ENCODE measurements at places on chromosomes 12 and 14. TPM values are rescaled to one million over a fixed set of nuclear protein-coding genes. Genes with fewer than 3 reads are reported as not detected.

GRCh38 chr14:71060274-71060673 lies 153.0 kb downstream of the PCNX1 start:
- no peaks in the 10 kb centered on the region for H3K36me3 ChIP-seq
- H3K27me3 ChIP-seq = no peaks in the 10 kb centered on the region
- H3K4me1 ChIP-seq = no peaks in the 10 kb centered on the region
- no peak overlapping the region for H3K27ac ChIP-seq
- H3K4me3 ChIP-seq = no peak overlapping the region

GRCh38 chr12:56150563-56150962 lies 1.8 kb upstream of the MYL6B start:
- no peaks in the 10 kb centered on the region for H3K27me3 ChIP-seq
- H3K36me3 ChIP-seq = no peaks in the 10 kb centered on the region
- no peak overlapping the region for H3K4me3 ChIP-seq

DNA sequence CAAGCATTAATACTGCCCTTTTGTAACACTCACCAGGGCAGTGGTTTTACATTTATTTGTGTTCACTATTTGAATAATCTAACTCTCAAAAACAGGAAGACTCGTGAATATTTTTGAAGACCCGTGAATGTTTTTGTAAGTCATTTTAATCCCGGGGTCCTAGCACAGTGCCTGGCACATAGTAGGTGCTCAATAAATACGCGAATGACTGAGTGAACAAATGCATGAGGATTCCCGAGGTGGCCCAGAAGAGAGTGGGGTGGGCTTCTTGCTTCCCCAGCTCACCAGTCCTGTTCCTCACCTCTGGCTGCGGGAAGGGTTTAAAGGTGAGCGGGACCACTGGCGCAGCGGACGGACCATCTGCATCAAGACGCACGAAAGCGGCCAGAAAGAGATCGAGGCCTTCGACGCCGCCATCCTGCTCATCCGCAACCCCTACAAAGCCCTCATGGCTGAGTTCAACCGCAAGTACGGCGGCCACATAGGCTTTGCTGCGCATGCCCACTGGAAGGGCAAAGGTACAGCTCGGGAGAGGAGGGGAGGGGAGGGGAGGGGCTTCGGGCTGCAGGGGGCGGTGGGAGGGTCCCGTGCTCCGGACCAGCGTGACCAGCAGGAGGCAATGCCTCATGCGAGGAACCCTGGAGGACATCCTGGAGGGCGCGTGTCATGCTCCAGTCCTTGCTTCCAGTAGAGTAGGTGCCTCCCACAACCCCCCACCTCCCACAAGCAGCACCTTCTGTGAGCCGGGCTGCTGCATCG lies 98.9 kb downstream of the CMKLR1 start:
- H3K27ac ChIP-seq = no peak overlapping the region
- no peaks in the 10 kb centered on the region for H3K36me3 ChIP-seq
- no peaks in the 10 kb centered on the region for H3K4me1 ChIP-seq
- H3K27me3 ChIP-seq = no peaks in the 10 kb centered on the region
- H3K4me3 ChIP-seq = no peak overlapping the region

DNA sequence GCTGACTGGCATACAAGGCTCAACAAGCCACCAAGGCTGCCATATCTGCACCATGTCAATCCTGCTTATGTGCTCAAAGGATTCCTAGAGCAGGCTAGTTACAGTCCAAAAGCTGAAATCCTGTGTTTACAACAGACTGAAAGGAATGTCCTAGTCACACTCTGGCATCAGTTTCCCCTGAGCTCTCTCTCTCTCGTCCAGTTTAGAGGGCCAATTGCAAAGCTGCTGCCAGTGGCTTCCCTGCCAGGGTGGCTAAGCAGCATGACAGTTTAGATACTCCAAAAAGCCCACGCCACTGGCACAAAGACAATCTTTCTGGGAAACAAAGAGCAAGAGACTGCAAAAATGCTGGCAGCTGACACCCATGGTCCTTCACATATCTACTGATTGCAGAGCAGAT lies 392.1 kb downstream of the RPS29 start:
- H3K4me1 ChIP-seq = no peaks in the 10 kb centered on the region
- no peak overlapping the region for H3K27ac ChIP-seq
- no peaks in the 10 kb centered on the region for H3K36me3 ChIP-seq
- H3K4me3 ChIP-seq = no peak overlapping the region
- no peak for DNase-seq

GRCh38 chr12:18165889-18166288 lies 75.9 kb upstream of the RERGL start:
- H3K27me3 ChIP-seq = no peaks in the 10 kb centered on the region
- H3K27ac ChIP-seq = no peak overlapping the region

DNA sequence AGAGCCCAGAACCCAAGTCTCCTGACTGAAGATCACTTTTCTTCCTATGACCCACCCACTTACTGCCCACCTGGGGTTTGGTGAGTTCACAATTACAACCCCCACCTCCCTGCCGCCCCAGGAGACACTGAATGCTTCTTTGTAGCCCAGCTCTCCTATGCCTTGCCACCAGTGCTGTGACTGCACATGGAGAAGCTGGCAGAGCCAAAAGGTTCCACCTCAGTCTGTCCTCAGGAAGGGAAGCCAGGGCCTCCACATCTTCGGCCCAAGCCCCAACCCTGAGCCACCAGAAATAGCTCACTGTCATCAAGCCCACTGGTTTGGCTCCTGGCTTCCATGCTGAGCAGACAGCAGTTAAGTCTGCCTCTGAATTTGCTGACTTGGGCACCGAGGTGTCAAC lies 25.6 kb downstream of the OTUB2 start:
- no peaks in the 10 kb centered on the region for H3K27me3 ChIP-seq
- H3K4me1 ChIP-seq = no peaks in the 10 kb centered on the region
- peak overlapping the region; percentile 10 for H3K27ac ChIP-seq
- H3K4me3 ChIP-seq = no peak overlapping the region
- peak; percentile 11 for DNase-seq

- H3K27ac ChIP-seq = no peak overlapping the region
- H3K4me3 ChIP-seq = no peak overlapping the region
- H3K4me1 ChIP-seq = peaks cover 9% of the 10 kb centered on the region
- no peaks in the 10 kb centered on the region for H3K27me3 ChIP-seq
- DNase-seq = no peak
Measured at GRCh38 chr14:85581691-85582090, 51.7 kb downstream of the FLRT2 start.

DNA sequence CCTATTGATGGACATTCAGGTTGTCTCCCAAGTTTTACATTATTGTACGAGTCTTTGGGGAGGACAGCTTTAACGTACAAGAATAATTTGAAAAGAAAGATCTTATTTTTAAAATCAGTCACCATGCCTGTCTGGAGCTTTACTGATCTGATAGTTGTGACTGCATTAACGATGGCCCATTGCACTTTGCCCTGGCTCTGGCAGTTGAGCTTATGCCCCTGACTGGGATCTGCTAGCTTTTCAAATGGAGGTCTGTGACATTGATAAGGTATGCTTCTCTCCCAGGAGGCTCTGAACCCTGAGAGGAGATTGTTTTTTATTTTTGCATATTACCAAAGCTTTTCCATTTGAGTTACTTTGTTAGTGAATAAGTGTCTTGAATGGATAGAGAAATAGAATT lies 17.9 kb upstream of the RAB3IP start:
- no peaks in the 10 kb centered on the region for H3K27me3 ChIP-seq
- no peak overlapping the region for H3K4me3 ChIP-seq
- H3K36me3 ChIP-seq = no peaks in the 10 kb centered on the region
- H3K4me1 ChIP-seq = no peaks in the 10 kb centered on the region
- H3K27ac ChIP-seq = no peak overlapping the region

- DNase-seq = no peak
- H3K27ac ChIP-seq = peak overlapping the region; percentile 57
- no peaks in the 10 kb centered on the region for H3K27me3 ChIP-seq
- H3K4me3 ChIP-seq = peak overlapping the region; percentile 79
- peaks cover 21% of the 10 kb centered on the region for H3K4me1 ChIP-seq
- H3K36me3 ChIP-seq = no peaks in the 10 kb centered on the region
Measured at GRCh38 chr12:53219956-53220693, 11.9 kb downstream of the RARG start.

DNA sequence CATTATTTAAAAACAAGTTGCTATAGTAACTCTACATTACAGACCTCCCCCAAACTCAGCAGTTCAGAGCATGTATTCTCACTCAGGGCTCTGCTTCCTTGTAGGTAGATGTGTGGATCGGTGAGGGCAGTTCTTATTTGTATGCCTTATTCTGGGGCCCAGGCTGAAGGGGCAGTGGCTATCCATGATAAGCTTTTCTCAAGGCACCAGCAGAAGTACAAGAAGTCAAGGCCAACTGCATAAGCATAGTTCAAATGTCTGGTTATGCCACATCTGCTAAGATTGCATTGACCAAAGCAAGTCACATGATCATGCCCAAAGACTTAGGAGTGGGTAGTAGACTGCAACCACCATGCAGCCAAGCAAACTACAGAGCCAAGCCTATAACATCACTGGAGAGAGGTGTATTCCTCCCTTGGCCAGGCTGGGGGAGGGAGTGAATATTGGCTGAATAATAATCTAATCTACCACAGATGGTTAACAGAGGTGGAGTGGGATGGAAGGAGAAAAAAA lies 4.6 kb downstream of the PSEN1 start:
- H3K27me3 ChIP-seq = no peaks in the 10 kb centered on the region
- no peak overlapping the region for H3K27ac ChIP-seq
- no peak for DNase-seq

GRCh38 chr12:52817003-52817698 lies 3.2 kb upstream of the KRT4 start:
- no peaks in the 10 kb centered on the region for H3K27me3 ChIP-seq
- DNase-seq = no peak
- H3K4me1 ChIP-seq = no peaks in the 10 kb centered on the region

DNA sequence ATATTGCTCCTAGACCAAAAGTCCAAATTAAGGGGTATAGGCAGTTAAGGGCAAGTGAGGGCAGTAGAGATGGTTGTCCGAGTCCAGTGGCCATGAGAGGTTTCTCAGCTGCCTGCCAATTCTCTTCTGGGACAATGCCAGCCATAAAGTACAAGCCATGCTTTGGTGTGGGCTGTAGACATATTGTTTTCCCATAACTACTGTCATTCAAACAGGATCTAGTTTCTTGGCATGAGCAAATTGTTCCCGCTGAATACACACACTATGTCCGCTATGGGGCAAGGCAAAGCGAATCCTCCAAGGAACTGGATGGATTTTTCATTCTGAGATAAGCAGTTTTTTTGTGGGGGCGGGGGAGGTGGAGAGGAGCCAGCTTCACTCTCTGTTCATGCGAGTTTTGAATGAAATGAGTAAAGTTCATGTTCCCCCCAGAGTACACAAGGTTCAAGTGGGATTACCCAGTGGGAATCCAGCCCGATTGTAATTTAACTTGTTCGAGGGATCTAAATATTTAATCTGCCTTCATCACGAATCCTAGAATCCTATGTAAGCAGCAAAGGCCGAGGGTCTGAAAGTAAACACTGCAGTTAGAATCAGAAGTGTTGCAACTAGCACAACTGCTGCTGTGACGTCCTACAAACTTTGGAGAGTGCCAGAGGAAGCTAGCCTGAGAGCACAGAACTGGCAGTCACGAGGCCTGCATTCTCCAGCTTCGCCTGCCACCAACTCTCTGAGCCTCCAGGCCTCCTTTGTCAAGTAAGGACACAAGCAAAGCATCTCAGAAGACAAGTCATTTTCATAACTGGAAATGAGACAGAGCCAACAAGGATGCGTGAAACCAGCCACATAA lies 137.0 kb downstream of the CRADD start:
- no peaks in the 10 kb centered on the region for H3K27me3 ChIP-seq
- peak; percentile 82 for DNase-seq
- H3K4me3 ChIP-seq = no peak overlapping the region
- H3K36me3 ChIP-seq = no peaks in the 10 kb centered on the region
- H3K27ac ChIP-seq = peak overlapping the region; percentile 15

DNA sequence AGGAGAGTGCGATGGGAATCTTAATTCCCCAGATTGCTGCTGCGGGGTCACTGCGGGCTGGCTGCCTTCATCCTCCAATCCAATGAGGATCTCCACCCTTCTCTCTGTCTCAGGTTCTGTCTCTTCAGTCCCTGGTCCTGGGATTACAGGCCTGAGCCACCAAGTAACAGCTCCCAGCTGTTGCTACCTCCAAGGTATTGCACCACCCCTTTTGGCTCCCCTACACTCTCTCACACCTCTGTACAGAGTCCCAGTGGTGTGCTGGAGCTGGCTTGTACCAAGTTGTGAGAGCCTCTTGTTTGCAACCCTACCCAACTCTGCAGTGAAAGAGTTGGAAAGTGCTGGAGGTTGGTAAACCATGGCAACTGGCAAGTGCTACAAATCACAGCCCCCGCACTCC lies 10.0 kb upstream of the RILPL1 start:
- no peaks in the 10 kb centered on the region for H3K36me3 ChIP-seq
- H3K27ac ChIP-seq = no peak overlapping the region
- H3K4me1 ChIP-seq = no peaks in the 10 kb centered on the region
- no peak overlapping the region for H3K4me3 ChIP-seq
- no peak for DNase-seq
- H3K27me3 ChIP-seq = no peaks in the 10 kb centered on the region

DNA sequence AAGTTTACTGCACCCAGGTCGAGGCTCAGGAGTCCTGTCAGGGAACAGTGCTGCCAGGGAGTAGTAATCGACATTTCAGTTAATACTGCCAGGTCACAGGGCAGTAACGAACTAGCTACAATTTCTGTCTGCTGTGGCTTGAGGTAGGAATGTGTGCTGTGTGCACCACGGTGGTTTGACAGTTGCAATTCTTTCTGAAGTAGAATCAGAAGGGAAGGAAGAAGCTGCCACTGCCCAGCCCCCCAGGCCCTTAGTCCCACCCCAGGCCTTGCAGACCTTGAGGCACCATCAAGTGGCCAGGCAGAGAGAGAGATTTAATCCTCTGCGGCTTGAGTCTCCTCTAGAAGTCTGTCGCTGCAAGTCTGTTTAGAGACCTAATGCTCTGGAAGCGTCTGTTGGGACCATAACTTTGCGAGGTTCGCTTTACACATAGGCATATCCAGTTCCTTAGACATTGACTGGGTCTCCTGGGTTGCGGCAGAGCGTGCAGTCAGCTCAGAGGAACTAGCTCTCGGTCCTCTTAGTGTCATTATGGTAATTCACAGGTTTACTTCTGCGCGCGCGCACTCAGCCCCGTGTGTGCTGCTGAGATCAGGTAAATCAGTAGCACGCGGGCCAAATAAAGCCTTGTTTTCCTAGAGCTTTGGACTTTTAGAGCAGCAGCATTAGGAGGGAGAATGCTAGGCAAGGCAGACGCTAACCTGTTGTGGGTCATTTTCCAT lies 9.8 kb downstream of the NKX2-1 start:
- H3K4me1 ChIP-seq = no peaks in the 10 kb centered on the region
- H3K27me3 ChIP-seq = no peaks in the 10 kb centered on the region
- H3K36me3 ChIP-seq = no peaks in the 10 kb centered on the region
- no peak overlapping the region for H3K4me3 ChIP-seq
- H3K27ac ChIP-seq = no peak overlapping the region

DNA sequence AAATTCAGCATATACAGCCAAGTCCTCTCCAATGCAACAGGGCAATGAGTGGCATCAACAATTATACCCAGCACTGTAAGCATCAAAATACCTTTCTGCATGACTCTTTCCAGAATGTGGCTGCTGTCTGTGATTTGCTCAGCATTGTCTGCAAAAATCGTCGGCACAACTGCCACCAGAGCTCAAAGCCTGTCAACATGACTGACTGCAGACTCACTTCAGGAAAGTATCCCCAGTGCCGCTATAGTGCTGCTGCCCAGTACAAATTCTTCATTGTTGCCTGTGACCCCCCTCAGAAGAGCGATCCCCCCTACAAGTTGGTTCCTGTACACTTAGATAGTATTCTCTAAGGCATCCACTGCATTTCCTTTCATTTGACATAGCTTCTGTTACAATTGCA lies 735 bp downstream of the RNASE6 start:
- no peaks in the 10 kb centered on the region for H3K36me3 ChIP-seq
- DNase-seq = no peak
- H3K27me3 ChIP-seq = no peaks in the 10 kb centered on the region
- no peaks in the 10 kb centered on the region for H3K4me1 ChIP-seq
- H3K4me3 ChIP-seq = no peak overlapping the region

Gene NPFF
- total RNA-seq = not detected

Gene MSI1
- total RNA-seq = 1.2 TPM

Gene PXMP2
- 27.8 TPM for total RNA-seq

Gene LRP1
- 148 TPM for total RNA-seq

Gene ASB2
- 3.1 TPM for total RNA-seq

Gene PRB2
- total RNA-seq = not detected

Data from ovary (tissue), 10 donors.